Kidney epithelial cell (primary cell): ENCODE measurements at places on chromosomes 1 and 21. TPM values are rescaled to one million over a fixed set of nuclear protein-coding genes. Genes with fewer than 3 reads are reported as not detected.

DNA sequence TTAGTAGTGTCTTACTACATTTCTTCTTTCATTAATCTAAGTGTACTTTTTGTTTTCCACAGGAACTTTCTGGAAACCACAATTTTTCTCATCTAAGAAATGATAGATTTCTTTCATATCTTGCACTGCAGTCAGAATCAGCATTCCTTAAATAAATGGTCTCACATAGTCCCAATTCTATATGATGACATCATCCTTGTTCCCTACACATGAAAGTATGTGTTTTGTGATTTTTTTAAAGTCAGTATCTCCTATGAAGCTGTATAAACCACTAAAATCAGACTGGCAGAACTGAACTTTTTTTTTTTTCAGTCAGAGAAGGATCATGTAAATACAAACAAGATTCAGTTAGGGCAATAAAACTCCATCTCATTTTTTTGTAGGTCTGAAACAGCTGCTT lies 742.6 kb upstream of the CXADR start:
- DNase-seq: no peak

DNA sequence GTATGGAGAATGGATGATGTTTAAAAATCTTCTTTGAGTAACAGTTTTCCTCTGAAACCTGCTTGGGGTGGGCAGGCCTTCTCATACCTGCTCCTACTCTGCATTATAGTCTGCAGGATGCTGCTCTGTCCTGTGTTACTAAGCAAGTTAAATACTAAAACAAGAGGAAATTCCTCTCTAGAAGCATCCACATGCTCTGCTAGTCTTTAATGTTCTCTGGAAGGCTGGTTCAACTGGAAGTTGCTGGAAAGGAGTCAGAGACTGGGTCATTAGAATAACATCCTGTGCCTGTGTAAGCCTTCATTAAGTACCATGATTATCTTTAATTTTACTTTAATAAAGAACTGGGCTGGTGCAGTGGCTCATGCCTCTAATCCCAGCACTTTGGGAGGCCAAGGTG lies 5.8 kb downstream of the SELP start:
- no peak for DNase-seq

GRCh38 chr1:244097523-244098405 lies 46.7 kb downstream of the ZBTB18 start:
- DNase-seq: no peak

GRCh38 chr1:201192261-201192788 lies 1.7 kb downstream of the IGFN1 start:
- DNase-seq: no peak

The LY9 gene
- not detected in 2 replicates for total RNA-seq

The SAMD11 gene
- total RNA-seq: 2.3 TPM in 2 replicates
